ENCODE measurements at places on chromosomes 1 and 21.
A peak's percentile ranks its signal among the peaks of the same experiment; 100 is the strongest.

DNA sequence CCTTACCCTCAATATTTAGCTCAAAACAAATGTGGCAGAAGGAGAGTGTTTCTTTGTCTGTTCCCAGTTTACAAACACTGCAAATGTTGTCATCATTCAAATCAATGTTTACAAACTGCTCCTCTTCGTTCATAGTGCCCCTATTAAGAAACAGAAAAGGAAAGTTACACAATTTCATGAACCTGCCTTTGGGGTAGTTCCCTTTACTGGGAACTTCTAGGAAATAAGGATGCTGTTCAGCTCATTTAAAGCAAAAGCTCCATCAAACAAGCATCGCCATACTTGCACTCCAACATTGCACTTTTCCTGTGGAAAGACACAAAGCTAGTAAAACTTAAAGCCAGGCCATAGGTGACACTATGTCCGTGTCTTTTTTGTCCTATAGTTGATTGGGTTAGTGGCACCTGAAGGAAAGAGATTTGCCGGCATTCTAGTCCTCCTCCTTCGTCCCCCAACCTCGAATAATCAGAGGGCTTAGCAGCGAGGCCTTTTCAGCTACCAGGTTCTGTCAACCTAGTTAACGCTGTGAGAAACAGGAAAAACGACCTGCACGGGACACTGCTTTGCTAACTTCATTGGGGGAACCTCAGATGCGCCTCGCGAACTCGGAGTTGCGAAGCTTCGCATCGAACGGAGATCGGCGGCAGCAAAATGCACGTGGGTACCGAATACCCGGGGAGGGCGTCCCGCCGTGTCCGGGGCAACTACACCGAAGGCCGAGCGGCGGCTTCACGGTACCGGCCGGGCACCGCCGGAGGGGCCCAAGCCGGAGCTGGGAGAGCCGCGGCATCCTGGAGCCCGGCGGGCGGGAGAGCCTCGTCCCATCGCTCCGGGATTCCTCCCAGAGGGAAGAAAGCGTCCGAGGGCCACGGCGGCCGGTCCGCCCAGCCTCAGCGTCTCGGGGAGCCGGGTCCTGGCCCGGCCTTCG, 706 bp downstream of the C21orf91 start:
- DNase-seq, result peak; percentile 47

DNA sequence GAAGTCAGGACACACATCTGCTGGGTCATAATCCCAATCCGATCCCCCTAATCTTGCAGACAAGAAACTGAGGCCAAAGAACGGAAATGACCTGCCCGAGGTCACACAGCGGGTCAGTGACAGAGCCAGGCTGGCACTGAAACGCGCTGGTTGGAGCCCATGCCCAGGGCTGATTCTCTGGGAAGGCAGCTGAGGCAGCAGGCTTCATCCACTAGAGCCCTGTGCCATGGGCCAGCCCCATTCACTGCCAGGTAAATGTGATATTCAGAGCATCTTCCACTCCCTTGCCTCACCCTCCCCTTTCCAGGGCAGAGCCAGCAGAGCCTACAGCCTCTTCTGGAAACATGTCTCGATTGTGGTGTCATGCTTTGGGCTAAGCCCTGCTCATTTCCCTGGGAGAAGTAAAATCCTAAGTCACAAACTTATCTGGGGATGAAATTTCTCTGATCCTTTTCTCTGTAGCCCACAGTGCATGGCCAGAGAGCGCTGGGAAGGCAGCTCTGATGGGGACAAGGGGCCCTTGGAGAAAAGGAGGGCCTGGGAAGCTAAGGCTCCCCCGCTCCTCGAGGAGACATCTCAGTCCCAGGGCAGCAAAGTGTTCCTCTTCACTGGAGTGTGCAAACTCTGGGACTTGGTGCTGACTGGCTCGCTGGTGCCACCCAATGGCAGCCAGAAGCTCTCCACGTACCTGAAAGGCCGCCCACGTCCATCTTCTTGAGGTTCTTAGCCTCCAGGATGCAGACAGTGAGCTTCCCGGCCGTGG, 110.4 kb downstream of the SYT2 start:
- no peak for DNase-seq

DNA sequence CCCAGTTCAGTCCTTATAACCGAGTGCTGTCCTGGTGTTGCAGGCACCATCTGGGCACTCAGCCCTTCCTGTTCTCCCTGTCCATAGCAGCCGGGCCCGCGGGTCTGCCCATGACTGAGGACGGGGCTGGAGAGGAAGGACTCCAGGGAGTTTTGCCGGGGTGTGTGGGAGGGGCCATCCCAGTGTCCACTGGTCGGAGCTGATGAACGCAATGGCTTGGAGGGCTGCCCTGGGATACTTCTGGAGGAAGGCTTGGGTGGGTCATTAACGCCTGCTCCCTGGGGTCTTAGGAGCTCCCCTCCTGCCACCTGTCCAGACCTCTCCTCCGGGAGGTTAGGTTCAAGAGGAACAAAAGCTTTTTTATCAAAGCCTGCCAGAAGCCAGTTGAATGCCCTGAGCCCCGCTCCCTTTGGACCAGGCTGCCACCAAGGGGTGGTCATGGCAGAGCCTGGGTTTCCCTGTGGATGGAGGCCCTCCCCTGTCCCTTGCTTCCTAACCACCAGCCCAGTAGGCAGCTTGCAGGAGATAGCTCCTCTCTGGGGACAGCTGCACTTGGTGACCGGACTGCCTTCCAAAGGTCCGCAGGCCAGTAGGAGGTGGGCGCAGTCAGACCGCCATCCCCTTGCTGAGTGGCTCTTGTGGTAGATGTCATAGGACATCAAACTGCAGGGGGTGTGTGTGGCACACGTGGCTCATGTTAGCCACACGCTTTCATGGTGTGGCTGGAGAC, 61.3 kb downstream of the TRIM11 start:
- DNase-seq, result no peak

DNA sequence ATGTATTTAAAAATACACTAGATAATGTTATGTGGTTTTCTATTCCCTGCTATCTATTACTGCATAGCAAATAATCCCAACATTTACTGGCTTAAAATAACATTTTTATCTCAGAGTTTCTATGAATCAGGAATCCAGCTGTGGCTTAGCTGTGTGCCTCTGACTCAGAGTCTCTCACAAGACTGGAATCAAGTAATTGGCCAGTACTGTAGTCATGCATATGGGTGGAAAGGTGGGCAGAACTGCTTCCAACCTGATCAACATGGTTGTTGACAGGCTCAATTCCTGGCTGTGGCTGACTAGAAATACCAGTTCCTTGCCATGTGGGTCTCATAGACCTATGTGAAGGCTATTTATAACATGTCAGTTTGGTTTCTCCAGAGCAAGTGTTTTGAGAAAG, 131.8 kb downstream of the PDE4B start:
- DNase-seq, result no peak

- DNase-seq, result no peak
Observed at GRCh38 chr1:74478979-74479378, 33.4 kb downstream of the LRRC53 start.
